ENCODE measurements at places on chromosomes 1 and 21.
A peak's percentile ranks its signal among the peaks of the same experiment; 100 is the strongest.

- DNase-seq, result no peak
These were observed 62.3 kb downstream of the CCDC185 start for GRCh38 chr1:223455470-223455869.

GRCh38 chr1:113515498-113515897 lies 125.2 kb downstream of the MAGI3 start:
- DNase-seq, result no peak

DNA sequence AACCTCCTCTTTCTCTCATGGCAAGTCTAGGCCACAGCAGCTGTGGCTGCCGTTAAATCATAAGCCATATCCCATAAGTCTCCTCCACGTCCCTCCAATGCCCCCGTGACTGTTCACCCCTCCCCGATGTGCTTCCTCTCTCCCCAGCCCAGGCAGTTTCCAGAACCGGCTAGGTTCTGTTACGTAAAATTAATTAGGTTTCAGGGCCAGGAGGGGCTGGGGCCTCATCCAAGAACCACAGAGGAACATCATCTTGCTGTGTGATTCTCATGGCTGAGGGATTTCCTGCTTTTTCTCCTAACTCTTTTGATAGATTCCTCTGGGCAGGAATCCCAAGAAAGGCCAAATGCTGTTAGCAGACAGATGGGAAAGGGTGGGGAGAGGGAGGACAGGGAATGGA lies 141.8 kb upstream of the AJAP1 start:
- no peak for DNase-seq

GRCh38 chr21:43921979-43922945 lies 57.2 kb downstream of the AGPAT3 start:
- DNase-seq, result no peak

GRCh38 chr1:215544566-215544965 lies 22.5 kb upstream of the KCTD3 start:
- no peak for DNase-seq

GRCh38 chr1:84480650-84481049 lies 1.6 kb downstream of the RPF1 start:
- no peak for DNase-seq

DNA sequence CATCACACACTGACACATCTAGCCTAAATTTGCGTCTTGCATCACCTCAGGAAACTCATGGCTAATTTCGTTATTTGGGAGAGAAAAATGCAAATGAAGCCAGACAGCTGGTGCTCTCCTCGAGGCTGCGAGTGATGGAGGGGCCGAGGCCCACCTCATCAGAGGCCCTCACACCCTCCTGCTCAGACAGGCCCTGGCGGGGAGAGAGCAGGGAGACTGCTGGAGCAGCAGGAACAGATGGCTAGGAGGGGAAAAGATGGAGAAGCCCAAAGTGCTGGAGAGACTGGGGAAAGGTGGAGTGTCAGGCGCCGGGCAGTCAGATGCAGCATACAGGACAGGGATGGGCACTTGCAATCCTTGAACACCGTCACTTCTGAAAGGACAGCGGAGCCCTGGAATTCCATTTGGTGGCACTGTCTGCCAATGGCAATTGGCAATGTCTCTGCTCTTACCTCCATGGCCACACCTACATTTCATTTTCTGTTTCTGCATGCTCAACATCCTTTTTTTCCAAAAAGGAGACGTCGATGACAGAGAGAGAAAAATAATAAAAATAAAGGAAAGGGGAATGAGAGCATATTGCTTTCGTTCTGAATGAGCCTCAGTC lies 286.2 kb downstream of the SPATA17 start:
- no peak for DNase-seq

- peak; percentile 39 for DNase-seq
These were observed 4.1 kb upstream of the SH3BGRL3 start for GRCh38 chr1:26275580-26276431.

DNA sequence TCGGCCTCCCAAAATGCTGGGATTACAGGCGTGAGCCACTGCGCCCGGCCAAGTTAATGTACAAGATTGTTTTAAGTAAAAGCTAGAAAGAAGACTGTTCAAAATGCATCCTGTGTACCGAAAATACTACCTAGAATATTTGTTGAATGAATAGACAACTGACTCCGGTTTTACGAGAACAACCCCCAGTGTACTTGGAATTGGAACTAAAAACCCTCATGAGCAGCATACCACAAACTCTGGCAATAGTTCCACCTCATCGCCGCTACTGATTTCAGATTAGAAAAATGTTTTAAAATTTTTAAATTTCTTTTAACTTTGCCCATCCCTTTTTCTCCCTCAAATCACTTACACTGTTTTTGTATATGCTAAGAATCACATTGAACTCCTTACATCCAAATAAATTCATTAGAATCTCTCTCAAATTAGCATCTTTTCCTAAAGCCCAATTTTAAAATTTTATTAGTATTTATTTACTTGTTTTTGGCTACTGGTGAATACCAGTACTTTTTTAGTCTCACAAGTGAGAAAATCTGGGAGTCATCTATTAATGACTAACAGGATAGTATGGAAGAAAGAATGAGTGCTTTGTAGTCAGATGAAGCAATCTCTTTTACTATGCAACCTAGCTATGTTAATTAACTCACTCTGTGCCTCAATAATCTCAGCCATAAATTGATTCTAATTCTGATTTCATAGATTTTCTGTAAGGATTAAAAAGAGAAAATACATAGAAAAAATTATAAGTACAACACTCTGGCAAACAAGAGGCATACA lies 95.1 kb downstream of the GPATCH2 start:
- DNase-seq, result no peak

DNA sequence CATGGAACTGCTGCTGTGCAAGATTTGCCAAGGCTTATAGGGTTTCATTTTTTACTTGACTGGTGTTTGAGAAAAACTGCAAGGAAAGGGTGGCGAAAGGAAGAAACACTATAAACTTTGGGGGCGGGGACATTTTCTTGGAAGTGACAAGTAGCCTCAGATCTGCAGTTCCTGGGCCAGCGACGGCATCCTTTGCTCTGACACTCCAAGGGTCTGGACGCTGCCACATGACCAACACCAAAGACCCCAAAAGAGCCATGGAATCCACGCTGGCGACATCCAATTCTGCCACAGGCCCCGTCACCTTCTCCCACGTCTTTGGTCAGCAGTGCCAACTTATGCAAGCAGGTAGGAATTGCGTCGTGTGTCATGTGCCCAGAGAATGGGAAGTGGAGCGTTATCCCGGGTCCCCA lies 193.4 kb downstream of the PRDM2 start:
- DNase-seq, result no peak

- DNase-seq, result no peak
These were observed 3.0 kb downstream of the SLC19A1 start for GRCh38 chr21:45539046-45539795.

- no peak for DNase-seq
These were observed 1.2 kb downstream of the ACBD3 start for GRCh38 chr1:226185141-226186036.

DNA sequence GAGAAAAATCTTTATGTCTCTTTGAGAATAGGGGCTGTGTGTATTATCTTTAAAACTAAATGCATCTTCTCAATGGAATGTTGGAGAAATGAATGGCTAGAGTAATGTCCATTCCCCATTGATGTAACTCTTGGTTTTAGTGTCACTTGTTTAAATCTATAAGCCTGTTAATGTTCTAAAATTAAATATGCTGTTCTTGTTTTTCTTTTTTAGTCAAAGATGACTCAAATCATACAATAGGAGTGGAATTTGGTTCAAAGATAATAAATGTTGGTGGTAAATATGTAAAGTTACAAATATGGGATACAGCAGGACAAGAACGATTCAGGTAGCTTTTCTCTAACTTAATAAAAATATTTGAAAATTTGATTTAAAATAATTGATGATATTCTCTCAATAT lies 17.6 kb downstream of the RAB4A start:
- no peak for DNase-seq

GRCh38 chr1:213381572-213382084 lies 330.6 kb downstream of the RPS6KC1 start:
- peak; percentile 27 for DNase-seq

DNA sequence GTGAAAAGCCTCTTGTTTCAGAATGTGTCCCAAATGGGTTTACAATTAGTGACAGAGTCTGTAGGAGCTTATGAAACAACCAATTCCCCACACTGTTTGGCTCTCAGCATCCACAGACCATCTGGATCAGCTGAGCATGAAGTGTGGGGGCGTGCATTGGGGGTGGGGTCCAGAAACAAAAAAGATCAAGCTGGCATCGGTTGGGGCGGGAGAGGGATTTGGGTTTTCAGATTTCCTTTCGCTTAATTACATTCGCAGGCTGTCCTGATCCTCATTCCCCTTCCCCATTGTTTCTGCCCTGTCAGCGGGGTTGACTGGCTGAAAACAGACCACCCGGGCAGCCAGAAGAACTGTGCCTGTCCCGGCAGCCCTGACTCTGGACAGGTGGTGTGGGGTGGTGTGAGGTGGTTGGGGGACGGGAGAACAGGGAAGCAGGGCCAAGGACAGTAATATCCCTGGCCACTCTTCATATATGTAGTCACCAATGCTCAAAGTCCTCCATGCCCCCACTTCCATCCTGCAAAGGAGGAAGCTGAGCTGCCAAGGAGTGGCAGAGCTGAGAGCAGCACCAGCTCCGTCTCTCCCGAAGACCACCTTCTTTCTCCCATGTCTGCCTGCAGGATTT lies 92.0 kb downstream of the IER5 start:
- DNase-seq, result no peak

DNA sequence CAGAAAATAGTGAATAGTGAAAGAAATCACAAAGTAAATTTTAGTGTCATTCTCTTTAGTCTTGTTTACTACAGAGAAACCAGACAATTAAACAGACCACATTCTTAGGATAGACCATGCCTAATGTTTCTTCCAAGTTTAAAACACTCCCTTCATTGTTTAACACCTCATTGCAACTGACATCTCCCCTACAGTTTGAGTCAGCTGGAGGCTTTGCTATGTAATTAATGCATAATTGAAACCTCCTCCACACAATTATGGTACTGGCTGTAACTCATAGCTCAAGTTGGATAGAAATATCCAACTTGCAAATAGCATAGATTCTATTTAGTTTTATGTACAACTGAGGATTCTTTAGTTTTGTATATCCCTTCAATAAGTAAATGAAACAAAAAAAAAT lies 35.2 kb upstream of the B3GALT2 start:
- DNase-seq, result no peak

DNA sequence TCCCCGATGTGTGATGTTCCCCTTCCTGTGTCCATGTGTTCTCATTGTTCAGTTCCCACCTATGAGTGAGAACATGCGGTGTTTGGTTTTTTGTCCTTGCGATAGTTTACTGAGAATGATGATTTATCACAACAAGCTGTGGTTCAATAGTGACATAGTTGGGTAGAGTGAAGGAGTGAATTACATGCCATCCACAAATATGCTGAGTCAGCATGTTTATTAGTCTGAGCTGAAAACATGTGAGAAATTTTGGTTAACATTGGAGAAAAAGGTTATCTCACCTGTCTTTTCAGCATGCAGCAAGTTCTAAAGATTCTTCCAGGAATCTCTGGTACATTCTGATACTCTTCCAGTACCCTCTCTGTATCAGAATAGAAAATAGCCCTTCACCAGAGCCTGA lies 19.0 kb downstream of the OR2L3 start:
- no peak for DNase-seq

DNA sequence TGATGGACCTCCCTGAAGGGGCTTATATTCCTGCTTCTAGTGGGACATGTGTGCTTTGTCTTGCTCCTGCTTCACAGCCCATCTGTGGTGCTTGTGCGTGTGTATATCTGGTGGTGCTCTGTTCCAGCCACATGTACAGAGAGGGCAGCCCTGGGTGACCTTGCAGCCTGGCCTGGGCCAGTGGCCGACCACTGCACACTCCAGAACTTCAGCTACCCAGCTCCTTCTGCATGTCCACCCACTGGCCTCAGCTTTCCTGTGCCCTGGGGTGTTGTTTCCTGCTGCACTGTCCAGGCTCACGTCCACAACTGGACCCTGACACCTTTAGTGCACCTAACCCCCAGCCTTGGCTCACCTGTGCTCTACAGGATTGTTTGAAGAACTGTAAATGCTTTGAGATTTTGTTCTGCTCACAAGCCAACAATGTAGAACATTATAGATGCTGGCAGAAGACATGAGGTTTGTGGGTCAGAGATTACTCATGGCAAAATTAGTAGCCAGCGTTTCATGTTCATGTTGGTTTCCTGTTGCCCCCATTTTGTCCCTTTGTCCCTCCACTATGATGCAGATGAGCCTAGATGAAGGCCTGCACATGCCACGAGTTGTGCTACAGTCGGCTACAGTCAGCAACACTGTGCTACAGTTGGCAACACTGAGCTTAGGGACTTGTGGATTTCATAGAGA lies 5.3 kb upstream of the S100B start:
- DNase-seq, result no peak

- no peak for DNase-seq
These were observed 3.2 kb upstream of the C1orf74 start for GRCh38 chr1:209787551-209787950.

GRCh38 chr21:36156815-36157670 lies at the start of gene DOP1B:
TSS of gene DOP1B (plus strand) at chr21:36156824. CDS start at chr21:36164734, 7,910 bp downstream.
- peak; percentile 22 for DNase-seq

GRCh38 chr21:38824124-38824822 lies 18.5 kb downstream of the ETS2 start:
- no peak for DNase-seq

DNA sequence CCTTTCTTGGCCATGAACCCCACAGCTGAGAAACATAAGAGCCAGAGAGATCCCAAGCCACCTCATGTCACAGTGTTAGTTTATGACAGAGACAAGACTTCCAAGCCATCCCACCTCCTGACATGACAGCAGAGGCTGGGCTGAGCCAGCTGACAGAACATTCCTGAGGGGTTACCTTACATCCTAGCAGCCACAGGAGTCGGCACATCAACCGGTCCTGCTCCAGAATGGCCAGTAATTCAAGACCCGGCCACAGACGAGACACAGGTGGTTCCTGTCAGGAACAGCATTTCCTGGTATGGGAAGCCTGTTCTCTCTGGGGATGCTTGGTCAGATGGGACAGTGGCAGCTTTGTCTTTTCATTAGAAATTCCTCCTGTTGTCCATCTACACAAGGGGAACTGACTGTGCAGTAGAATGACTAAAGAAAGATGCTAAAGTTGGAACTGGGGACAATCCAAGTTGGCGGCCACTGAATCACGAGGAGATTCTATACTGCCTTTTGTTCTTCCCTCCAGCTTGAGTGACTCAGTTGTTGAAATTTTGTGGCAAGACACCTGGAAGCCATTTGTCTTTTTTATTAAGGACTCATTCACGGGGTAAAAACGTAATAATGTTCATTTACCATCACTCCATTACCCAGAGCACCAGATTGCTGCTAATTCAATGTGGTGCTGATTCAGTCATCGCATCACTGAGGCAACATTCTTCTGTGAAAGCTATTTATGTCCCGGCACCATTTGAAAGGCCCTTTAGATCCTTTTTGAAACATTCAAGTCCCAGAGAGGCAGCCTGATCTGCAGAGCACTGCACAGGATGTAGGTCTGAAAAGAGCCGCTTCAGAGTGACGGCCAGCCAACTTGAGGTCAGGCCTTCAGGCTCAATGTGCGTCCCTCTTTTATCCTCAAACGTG lies 37.2 kb upstream of the NPL start:
- DNase-seq, result no peak

GRCh38 chr1:220544901-220545303 lies 17.0 kb downstream of the MARK1 start:
- DNase-seq, result no peak

- no peak for DNase-seq
These were observed 156.6 kb downstream of the TRABD2B start for GRCh38 chr1:47840393-47841190.

GRCh38 chr1:244881552-244882280 lies 17.4 kb upstream of the HNRNPU start:
- DNase-seq, result no peak

All from NCI-H1436 (cell line).